ENCODE measurements at places on chromosomes 16 and 17. TPM values are rescaled to one million over a fixed set of nuclear protein-coding genes. Genes with fewer than 3 reads are reported as not detected.

Gene TMEM238L
- total RNA-seq, result not detected

Gene ARL17B
- total RNA-seq, result 4.5 TPM

Gene DRC7
- not detected for total RNA-seq

Gene MLX
- total RNA-seq, result 63.9 TPM

Gene RASL10B
- not detected for total RNA-seq

Gene CLEC18C
- not detected for total RNA-seq

Gene HASPIN
- total RNA-seq, result 15.5 TPM

Gene FLOT2
- total RNA-seq, result 81.4 TPM

Gene ENPP7
- not detected for total RNA-seq

Gene BAIAP2
- 114 TPM for total RNA-seq

Measured in A549 treated with GW870086 at 1 μM for 4 hours (cell line).